NCI-H2081 treated with DMSO at 0.1 percent for 48 hours (cell line): ENCODE measurements at places on chromosomes 1 and 21.
A peak's percentile ranks its signal among the peaks of the same experiment; 100 is the strongest.

- DNase-seq: no peak
Observed at GRCh38 chr1:47399846-47400155, 16.3 kb upstream of the FOXE3 start.

DNA sequence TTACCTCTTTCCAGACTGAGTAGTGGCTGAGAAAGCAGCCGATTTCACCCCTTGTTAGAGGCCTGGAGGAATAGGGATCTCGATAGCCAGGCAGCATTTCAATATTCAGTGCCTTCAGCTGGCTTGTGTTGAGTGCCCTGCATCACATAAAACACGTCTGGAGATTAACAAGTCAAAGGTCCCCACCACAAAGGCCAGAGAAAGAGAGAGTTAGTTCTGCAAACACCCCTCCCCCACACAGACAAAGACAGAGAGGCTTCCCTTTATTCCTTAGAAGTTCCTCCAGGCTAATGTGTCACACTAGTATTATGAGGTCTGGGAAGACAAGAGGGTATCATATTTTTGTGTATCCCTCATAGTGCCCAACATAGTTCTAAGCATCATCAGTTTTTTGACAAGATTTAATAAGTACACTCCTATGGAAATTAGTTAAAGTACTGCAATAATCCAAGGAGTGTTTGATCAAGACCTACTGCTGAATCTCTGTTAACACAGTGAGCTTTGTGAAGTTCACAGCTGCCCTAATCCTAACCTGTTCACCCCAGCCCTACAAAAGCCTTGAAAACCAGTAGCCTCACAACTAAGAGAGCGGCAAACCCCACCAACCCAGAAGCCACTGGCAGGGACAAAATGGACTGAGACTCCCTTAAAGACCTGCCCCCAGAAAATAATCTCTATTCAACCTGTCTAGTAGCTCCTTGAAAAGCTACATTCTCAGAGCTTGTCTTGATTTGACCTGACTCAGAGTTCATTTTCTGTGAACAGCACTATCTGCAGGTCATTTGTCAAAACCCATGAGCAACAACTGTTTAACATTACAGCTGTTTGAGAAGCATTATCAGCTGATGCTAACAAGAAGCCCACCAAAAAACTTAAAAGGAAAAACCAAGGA lies 91.9 kb downstream of the COLGALT2 start:
- DNase-seq: no peak

DNA sequence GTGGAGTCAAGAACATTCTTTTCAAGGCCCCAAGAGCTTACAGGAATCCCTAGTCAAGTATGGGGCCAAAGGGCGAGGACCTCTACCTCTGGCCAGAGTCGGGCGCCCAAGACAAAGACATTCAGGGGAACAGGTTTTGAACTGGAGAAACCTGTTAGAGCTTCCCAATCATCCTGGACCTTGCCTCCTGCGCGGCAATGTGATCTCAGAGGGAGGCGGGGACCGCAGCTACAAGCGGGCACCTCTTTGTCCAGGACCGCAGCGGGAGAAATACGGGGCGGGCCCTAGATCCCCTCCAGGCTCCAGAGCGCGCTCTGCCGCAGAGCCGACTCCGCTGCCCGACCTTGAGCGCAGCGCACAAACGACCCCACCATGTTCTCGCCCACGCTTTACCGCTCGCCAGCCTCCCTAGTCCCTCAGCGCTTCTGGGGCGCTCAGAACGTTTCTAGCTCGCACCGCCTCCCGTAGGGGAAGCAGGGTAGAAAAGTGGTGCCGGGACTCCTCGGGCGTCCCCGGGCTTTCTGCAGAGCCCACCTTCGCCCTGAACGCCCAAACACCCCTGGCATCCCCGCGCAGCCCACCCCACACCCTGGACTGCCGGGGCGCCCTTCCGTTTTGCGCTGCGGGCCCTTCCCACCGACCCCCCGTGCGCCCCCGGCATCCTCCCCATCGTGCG lies 28.1 kb downstream of the RABIF start:
- peak; percentile 5 for DNase-seq

DNA sequence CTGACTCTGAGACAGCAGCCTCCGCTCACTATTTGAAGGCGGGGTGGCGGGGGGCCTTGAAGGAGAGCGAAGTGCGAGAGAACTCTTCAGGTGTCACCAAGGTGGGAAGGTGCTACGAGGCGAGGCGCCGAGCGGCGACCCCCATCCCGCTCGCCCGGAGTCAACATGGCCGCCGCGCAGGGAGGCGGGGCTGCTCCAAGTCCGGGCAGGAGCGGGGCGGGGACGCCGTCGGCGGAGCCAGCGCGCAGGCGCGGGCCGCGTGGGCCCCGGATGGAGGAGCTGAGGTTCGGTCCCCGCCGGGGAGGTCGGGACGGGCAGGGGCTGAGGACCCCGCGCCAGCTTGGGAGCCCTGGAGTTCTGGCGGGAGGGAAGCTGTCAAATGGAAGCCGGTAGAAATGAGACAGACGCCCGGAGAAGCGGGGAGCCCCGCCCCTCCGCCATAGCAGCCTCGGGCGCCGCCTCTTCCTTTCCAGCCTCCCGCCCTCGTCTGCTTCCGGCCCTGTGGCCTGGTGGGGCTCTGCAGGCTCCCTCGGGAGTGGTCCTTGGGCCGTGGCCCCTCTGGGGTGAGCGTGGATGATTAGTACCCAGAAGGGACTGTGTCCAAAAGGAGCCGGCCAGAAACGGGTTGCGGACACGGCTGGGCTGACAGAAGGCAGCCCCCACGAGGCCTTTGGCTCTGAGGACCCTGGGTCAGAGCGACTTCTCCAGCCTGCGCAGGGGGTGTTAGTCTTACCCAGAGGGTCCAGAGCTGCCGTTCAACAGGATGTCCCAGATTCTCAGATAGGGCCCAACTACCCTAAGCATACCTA lies at the start of gene PIGV:
PIGV (plus strand) TSS at position 245 of the 809 bp plus-strand sequence. CDS start 2,866 bp downstream, outside the sequence.
- DNase-seq: peak; percentile 5

DNA sequence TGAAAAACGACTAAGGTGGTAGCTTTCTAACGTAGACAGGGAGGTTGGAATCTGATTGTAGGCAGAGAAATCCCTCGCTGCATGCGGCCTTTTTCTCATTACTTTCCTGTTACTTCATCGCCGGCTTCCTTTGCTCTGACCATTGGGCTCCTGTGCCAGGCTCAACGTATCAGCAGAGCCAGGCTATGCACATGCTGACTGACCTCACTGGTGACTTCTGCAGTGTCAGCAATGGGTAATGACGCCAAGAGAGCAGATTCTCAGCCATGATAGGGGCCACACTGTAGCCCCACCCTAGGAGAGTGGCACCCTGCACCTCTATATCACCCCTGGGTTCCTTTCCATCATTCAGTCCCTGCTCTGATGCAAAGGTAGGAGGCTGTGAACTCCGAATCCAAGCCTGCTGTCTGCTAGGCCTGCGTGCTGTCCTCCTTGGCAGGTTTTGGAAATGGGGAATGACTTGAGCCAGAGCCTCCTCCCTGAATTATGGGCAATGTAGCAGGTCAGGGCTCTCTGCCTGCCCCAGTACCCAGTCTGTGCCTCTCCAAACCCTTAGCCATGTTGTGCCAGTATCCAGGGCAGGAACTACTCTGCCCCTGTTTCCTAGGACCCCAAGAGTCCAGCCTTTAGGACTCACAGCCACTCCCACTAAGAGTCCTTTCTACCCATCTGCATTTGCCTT lies 11.4 kb downstream of the PPFIA4 start:
- DNase-seq: no peak

GRCh38 chr1:93641527-93641926 lies 40.1 kb downstream of the BCAR3 start:
- no peak for DNase-seq

DNA sequence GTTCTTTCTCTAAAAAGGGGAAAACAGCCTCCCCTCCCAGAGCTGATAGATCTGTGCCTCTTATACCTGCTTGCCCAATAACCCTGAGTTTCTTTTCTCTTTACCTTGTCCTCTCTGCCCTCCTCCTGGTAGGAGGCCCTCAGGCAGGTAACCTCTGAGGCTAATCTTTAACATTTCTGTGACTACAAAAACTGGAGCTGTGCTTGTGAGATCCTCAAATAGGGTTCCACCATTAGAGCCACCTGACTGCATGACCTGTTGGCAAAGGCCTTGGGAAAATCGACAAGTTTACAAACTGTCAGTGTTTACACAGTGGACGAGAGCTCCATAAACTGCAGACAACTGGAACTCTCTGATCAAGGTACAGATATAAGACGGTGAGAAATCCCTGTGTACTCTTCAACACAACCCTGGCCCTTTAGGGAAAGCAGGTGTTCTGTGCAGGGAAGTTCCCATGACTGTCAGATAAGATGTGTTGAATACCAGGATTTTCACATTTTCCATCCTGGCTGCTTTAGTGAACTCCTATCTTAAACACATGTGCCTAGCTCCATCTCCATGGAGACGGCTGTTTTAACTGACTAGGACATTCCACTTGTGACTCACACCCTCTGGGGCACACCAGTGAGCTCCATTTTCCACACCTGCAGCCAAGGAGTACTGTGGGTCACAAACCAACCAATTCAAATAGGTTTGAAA lies 38.3 kb downstream of the ECE1 start:
- DNase-seq: no peak

DNA sequence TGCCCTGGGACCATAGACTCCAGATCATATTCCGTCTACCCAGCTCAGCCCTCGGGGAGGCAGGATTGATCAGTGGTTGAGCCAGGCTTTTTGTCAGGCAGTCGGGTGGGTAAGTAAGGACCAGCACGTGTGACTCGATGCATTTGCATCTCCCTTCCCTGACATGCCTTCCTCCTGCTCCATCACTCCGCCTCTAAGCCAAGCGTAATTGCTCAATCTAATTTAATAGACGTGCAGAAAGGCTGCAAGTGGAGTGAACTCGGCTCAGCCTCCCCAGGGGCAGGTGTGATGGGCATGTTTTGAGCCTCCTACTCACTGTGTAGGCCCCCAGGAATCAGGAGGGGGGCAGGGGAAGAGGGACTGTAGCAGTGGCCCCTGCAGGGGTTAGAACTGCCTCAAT lies 34.6 kb upstream of the GRIK3 start:
- DNase-seq: no peak

DNA sequence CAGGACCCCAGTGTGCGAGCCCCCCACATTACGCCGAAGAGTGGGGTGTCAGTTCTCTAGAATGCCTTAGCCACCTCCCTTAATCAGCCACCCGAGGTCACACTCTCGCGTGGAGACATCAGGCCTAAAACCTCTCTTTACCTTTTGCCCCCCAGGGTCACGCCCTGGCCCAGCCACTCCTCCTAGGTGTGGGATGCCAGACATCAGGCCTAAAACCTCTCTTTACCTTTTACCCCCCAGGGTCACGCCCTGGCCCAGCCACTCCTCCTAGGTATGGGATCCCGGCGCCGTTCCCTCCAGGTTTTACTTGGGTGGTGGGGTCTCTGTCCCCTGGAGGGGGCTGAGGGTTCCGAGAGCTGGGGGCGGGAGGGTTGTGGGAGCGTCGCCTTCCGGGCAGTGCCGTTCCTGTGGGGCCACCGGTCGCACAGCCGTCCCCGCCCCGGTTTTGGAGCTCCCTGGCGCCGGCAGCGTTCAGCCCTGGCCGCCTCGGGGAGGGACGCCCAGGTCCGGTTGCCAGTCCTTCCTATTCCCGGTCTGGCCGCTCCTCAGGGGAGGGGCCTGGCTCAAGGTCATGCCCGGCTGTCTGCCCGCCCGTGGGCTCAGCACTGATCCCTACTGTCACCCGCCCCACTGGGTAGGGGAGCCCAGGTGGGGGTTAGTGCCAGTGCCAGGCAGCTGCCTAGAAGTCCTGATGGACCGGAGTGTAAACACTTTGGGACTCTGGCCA lies 882 bp downstream of the VPS13D start:
- DNase-seq: no peak

DNA sequence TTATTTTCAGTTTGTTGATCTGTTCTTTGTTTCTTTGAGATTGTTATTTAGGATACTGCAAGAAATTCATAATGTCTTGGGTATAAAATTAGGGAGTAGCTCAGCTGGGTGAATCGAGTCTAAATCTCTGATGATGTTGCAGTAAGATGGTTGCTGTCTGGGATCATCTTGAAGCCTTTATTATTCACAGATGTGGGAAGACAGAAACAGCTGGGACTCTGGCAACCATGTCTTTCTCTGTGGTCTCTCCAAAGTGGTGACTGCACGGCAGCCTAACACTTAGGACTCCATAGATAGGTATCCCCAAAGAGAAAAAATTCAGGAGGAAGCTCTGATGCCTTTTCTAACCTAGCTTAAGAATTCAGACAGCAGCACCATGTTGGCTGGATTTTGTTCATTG lies 52.7 kb downstream of the RAP1A start:
- DNase-seq: no peak

GRCh38 chr1:47618222-47618720 lies 180.4 kb downstream of the FOXD2 start:
- no peak for DNase-seq

- no peak for DNase-seq
Observed at GRCh38 chr1:23895082-23895481, 18.1 kb downstream of the CNR2 start.

GRCh38 chr21:19842601-19843000 lies 1155.6 kb upstream of the NCAM2 start:
- DNase-seq: no peak

DNA sequence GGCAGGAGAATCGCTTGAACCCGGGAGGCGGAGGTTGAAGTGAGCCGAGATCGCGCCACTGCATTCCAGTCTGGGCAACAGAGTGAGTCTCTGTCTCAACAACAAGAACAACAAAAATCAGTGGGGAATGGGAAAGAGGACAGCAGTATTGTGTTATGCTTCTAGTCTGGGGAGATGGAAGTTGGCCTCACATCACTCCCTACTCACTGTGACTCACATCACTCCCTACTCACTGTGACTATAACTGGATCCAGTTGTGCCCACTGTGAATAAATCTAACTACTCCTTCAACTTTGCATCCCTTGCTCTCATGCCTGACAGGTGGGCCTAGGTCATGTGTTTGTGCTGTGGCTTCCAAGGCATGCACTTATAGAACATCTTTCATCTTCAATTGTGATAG lies 285.4 kb upstream of the USP24 start:
- DNase-seq: no peak

DNA sequence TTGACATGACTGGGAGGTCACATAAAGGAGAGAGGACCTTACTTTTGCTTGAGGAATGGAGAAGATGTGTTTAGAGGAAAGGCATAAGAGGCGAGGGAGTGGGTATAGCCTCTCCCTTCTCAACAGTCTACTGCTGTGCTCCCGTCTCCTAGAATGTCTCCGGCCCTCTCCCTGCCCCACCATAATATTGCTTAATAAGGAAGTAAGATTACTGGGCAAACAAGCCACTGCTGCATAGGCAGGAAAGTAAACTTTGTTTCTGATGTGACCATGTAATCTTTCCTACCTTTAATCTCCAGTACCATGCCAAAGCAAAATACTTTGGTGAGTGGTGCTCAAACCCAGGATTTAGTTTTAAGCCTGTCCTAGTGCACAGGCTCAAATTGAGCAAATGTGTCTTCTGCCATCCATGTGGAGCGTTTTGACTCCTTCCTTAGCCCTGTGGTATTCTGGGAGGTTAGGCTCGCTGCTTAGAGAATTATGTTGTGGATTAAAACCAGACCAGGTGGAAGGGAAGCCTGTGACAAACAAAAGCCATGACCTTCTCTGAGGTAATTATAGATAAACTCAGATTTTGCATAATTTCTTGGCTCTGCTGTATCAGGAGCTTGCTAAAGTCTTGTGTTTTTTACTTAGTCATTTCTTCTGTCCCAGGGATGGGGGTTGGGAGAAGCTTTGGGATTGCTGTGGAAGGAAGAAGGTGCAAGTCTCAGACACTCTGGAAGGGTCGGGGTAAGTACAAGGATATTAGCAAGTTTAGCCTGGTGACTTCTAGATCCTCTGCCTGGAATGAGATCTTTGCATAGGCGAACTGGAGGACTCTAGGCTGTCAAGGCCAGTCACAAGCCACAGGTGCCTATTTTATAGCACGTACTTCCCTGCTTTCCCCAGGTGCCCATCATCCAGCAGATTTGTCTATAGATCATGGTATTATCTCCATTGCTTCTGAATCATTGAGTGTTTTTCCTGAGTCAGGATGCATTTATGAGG lies 34.5 kb upstream of the DIPK1A start:
- DNase-seq: no peak
